GM19239 (cell line): ENCODE measurements at places on chromosomes 2 and 18.

DNA sequence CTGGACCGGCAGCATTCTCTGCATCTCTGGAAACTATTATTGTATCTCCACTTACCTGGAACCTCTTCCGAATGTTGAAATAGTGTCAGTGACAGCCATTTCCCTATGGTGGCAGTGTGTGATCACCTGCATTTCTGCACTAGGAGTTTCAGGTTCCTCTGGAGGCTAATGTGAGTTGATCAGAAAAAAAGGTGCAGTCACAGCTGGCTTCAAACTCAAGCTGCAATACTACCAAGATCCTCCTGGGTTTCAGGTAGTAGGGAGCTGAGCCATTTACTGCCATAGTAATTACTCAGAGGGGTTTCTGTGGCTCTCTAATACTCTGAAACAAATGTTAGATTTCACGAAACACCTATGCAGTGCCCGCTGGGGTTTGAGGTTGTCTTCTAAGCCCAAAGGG is 183.5 kb upstream of the OSR1 start:
- DNase-seq, result no peak

GRCh38 chr2:189609853-189610252 is 29.3 kb upstream of the SLC40A1 start:
- no peak for DNase-seq

DNA sequence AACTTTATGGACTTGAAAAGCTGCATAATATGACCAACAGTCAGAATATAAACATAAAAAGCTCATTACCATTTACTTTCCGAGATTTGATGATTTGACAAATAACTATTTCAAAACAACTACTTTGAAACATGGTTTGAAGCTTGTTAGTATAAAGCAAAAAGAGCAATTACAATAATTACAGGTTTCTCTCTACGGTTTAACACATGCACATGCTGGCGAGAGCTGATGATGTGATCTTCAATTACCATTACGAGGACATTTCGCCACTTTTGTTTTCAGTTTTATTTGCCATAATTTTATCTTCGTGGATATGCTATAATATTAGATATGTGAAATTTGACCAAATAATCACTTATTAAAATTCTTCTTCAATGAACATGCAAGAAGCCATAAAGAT is 270.1 kb downstream of the TCF4 start:
- no peak for DNase-seq

- DNase-seq, result no peak
These were observed 40.0 kb upstream of the FAHD2A start for GRCh38 chr2:95362486-95362885.

DNA sequence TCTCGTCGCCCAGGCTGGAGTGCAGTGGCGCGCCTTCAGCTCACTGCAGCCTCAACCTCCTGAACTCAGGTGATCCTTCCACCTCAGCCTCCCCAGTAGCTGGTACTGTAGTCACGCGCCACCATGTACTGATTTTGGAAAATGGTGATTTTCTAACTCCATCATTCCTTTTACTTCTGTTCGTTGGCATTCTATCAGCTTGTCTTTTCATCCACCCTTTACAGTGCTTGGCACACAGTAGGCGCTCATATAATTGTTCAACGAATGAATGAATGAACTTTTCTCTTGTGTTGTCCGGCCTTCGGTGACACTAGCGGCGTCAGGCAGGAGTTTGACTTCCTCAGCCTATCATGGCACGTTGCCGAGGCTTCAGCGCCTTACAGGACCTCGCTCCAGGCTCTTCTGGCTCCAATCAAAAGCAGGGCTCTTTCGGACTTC is 373 bp upstream of the MTHFD2 start:
- no peak for DNase-seq

DNA sequence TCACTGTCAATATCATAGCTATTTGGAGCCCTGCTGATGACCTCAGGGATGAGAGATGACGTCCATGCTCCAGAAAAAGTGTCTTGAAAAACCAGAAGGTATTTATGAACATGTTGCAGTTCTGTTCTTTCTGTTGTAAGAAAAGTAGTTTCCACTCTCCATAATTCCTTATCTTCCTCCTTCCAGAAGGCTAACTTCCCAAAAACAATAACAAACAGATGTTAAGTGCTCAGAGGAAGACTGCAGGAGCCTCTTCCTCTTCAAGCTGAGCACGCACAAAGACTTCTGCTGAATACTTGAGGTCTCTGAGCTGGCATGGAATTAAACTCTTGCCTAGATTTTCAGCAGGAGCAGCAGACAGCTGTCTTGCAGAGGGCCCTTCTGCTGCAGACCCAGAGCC is 434.5 kb upstream of the KLHL29 start:
- no peak for DNase-seq
